Eye (tissue), 1 donor: ENCODE measurements at places on chromosomes 13 and 19.

GRCh38 chr13:24223341-24224231, 63.1 kb downstream of the SPATA13 start:
- no peak for DNase-seq

- no peak for DNase-seq
Observed at GRCh38 chr13:67372868-67373464, 142.8 kb upstream of the PCDH9 start.

- DNase-seq = peak; percentile 54
Observed at GRCh38 chr19:4523306-4524110, 5.2 kb upstream of the PLIN4 start.

DNA sequence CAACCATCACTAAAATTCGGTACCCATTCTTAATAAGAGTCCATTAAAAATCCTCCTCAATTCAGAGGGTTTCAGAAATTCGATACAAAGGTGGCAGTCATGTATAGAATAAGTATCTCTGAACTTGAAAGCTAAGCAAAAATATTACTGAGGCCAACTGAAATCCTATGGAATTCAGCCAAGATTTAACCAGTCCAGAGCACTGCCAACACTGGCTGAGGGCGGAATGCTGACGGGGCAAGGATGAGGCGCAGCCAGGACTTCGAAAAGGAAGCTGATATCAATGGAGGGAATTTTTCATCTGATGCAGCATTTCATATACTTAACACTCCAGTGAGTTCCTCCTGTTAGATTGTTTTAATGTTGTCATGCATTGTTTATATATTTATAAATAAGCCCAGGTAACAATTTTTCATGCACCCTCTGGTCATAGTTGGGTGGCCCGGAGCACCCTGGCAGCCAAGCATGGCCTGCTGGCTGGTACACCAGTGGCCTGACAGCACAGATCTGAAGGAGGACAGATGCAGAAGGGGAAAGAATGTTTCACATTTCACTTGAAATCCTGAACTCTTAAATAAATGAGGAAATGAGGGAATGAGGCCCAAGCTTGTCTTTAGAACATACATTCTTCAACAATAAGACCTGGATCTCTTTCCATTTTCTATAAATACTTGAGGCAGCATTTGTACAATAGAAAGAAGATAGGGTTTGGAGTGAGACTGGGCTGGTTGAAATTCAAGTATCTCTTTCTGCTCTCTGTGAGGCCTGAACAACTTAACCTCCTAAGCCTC, 41.5 kb downstream of the WDFY2 start:
- DNase-seq = no peak

DNA sequence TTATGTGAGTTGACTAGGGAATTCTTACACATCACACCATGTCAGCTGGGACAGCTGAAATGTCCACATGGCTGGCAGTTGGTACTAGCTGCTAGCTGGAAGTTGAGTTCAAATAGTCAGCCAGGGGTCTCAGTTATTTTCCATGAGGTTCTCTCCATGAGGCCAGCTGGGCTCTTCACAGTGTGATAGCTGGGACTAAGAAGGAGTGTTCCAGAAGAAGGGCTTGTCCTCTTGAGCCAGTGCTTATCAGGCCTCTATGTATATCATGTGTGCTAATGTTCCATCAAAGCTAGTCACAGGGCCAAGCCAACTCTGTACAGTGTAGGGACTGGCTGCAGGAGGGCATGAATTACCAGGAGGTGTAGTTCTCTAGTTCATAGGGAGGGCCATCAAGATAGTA, 11.8 kb downstream of the USPL1 start:
- DNase-seq = no peak

DNA sequence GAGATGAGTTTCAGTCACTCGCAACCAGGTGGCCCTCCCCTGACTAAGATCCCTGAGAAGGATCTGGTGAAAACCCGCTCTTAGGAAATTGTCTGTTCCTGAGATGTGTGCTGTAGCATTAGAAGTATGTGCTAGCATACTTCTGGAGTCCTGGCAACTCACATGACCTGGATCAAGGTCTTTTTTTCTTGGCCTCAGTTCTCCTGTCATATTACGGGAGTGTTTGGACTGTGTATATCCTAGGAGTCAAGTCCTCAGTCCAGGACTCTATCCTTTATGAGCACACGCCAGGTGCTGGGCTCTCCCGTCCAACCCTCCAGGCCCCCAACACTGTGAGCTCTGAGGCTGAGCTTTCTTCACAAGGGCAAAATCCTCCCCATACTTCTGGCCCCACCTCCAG, 156.4 kb downstream of the UQCRFS1 start:
- no peak for DNase-seq

DNA sequence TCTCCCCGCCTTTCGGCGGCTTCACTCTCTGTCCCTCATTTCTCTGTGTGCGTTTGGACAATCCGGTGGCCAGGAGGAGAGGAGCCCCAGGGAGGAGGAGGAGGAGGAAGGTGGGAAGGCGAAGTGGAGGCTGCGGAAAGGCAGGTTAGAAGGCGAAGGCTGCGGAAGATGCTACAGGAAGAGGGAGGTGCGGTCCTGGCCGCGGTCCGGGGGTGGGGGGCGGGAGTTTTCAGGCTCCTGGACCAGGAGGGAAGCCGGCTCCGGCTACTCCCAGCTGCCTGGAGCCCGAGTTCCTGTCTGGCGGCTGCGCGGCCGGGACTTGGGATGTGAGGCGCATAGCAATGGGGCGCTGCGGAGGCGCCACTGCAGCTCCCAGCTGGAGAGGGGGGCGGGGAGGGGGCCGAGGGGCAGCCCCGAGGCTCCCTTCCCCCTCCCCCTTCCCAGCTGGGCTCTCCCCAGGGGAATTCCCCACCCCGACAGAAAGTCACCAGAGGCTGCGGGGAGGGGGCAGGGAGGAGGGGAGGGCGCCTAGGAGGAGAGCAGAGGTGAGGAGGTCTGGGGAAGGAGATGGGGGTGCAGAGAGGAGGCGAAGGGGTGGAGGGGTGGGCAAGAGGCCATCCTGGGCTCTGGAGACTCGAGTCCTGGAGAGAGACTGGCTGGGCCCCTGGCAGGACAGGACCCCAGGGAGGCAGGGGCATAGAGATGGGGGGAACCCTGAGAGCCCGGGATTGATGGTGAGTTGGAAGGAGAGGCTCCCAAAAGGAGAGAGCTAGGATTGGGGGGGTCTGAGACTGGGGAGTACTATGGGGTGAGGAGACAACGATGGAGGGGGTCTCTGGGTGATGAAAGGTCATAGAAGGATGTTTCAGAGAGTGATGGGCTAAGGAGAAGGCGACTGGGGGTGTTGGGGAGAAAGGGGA, 2.0 kb downstream of the LRRC4B start:
- DNase-seq = peak; percentile 59

DNA sequence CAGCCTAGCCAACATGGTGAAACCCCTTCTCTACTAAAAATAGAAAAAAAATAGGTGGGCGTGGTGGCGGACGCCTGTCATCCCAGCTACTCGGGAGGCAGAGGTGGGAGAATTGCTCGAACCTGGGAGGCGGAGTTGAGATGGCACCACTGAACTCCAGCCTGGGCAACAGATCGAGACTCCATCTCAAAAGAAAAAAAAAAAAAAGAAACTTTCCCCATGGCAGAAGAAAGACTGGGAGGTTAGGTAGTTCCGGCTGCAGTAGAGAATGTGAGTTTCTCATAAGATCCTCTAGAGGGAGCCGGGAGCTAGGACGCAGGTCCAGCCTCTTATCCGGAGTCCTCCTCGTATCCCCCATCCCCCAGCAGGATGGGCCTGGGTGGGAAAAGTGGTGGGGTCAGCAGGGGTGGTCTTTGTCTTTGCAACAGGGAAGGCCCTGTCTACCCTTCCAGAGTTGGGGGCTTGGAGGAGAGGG, 13.2 kb upstream of the CREB3L3 start:
- peak; percentile 72 for DNase-seq

DNA sequence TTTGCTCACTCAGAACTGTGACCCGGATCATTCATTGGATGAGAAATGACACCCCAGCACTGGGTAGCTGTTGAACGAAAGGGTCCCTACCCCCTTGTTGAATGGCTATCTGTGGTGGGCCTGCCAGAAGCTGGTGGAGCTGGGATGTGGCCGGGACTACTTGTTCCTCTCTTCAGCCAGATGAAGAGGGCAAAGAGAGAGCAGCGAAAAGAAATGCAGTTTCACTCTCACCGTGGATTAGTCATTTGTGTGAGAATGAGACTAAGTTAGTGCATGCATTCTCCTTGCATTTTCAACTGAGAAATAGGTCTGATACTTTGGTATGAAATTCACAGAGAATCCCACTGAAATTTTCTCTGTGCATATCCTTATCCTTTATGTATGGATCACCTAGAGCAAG, 553.1 kb downstream of the IRS2 start:
- DNase-seq = no peak

GRCh38 chr19:29060813-29061364, 152.1 kb downstream of the UQCRFS1 start:
- peak; percentile 61 for DNase-seq

DNA sequence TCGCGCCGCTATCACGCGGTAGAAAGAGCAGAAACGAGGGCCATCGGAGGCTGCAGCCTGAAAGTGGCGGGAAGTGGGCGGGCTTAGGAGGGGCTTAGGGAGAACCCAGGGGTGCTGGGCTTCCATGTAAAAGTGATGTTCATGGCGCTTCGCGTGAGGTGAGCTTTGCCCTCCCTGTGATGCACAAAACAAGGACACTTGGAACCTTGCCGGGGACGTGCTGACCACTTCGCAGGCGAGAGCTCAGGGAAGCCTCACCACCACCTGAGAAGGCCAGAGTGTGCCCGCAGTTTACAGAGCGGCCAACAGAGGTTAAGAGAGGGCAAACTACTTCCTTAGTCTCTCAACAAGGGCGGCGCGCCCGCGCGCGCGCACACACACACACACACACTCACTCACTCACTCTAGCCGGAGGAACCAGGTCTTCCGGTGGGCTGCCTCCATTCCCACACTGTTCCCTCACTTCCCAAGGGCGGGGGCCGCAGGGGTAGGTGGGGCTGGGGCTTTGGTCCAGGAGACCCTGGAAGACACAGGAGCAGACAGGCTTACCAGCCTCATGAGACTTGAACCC, 651 bp downstream of the GAPDHS start:
- peak; percentile 41 for DNase-seq

GRCh38 chr19:8566855-8567254, 10.4 kb downstream of the MYO1F start:
- no peak for DNase-seq

- no peak for DNase-seq
Observed at GRCh38 chr13:24187185-24187584, 26.7 kb downstream of the SPATA13 start.

- DNase-seq = no peak
Observed at GRCh38 chr13:47303626-47304025, 406.8 kb upstream of the HTR2A start.

DNA sequence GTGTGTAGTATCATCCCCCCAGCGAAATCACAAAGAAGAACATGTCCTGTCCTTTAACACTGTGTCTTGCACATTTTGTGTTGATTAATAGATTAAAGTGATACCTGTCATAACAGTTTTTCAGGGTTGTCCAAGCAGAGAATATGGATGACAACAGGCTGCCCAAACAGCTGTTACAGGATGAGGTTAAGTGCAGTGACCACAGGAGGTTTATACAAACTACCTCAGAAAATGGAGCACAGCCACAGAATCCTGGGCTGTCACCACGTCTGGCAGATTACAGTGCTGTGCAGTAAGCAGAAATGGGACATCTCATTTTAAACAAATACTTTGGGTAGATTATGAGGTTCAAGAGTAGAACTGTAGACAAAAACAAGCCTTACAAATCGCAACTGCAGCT, 575.6 kb downstream of the DCT start:
- peak; percentile 66 for DNase-seq

- peak; percentile 20 for DNase-seq
Observed at GRCh38 chr19:55209693-55210472, 582 bp upstream of the PTPRH start.
